Foreskin fibroblast (primary cell): ENCODE measurements at places on chromosomes 13 and 19.

GRCh38 chr13:67281466-67281865 is 51.3 kb upstream of the PCDH9 start:
- no peak for DNase-seq

DNA sequence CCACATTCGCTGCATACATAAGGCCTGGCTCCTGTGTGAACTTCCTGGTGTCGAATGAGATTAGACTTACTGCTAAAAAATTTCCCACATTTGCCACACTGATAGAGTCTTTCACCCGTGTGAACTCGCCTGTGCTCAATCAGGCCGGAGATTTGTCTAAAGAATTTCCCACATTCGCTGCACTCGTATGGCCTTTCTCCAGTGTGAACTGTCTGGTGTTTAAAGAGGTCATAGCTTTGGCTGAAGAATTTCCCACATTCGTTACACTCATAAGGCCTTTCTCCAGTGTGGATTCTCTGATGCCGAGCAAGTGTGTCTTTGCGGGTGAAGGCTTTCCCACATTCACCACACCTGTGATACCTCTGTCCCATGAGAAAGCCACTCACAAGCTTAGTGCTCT is 6.5 kb downstream of the ZNF671 start:
- no peak for DNase-seq

GRCh38 chr13:33076001-33076992 is 60.1 kb downstream of the KL start:
- no peak for DNase-seq

- no peak for DNase-seq
Measured at GRCh38 chr13:111938741-111939665, 127.9 kb upstream of the SOX1 start.

GRCh38 chr13:98746968-98747367 is 5.5 kb downstream of the SLC15A1 start:
- peak; percentile 33 for DNase-seq

- no peak for DNase-seq
Measured at GRCh38 chr13:41891119-41891518, 69.8 kb downstream of the VWA8 start.

DNA sequence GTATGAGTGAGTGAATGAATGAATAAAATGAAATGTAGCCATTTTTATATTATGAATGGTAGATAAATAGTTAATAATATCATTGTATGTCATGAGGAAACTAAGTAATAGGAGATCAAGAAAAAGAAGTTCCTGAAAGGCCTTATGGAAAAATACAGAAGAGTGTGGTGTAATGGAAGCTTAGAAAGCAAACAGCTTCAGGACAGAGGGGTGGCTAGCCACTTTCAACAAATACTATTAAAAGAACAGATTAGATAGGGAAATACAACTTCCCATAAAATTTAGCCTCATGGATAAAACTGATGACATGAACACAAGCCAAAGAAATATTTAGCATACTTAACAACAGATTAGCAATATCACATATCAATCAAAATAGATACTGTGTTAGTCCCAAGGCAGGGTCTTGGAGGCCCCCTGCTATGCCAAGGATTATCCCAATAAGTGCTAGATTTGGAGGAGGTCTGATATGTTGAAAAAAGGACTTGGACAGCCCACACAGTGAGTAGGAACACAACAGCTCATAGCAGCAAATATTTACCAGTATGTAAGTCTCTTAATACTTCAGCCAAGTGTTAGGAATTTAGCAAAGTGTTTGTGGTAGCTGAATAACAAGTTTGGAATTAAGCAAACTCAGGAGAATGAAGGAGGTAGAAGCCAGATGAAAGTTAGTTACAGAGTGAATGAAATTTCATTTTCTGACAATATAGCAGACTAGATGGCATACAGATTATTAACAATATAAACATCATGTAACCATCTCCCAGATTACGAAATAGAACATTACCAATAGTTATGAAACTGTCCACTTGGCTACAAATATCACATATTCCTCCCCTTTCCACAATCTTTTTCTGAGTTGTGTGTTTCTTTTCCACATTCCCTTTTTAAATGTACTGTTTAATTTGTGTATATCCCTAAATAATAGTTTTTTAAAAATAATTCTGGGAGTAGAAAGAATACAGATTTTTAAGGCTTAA is 1632.0 kb downstream of the PCDH9 start:
- DNase-seq = peak; percentile 39

DNA sequence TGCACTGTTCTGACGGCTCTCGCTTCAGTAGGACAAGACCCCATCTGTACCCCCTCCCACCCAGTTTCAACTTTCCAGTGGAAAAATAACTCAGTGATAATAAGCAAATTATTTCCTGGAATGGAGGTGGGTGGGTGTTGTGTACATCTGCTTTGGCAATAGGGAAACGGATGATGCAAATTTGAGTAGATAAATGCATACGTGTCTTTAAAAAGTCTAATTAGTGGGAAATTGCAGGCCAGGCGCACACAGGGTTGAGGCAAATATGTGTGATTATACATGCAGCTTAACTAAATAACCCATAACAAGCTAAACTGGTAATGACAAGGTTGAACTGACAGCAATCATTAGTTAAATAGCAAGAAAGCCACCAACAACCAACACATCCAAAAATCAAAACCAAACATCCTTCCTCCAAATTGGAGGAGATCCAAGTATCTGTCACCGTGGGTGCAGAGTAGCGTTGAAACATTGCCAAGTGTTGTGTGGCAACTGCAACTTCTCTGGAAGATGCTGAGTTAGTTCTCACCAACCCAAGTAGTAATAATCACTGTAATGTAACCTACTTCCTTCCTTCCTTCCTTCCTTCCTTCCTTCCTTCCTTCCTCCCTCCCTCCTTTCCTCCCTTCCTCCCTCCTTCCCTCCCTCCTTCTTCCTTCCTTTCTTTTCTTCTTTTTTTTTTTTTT is 54.6 kb downstream of the TRPM4 start:
- DNase-seq = no peak

GRCh38 chr13:106795847-106796246 is 227.9 kb upstream of the ARGLU1 start:
- no peak for DNase-seq

DNA sequence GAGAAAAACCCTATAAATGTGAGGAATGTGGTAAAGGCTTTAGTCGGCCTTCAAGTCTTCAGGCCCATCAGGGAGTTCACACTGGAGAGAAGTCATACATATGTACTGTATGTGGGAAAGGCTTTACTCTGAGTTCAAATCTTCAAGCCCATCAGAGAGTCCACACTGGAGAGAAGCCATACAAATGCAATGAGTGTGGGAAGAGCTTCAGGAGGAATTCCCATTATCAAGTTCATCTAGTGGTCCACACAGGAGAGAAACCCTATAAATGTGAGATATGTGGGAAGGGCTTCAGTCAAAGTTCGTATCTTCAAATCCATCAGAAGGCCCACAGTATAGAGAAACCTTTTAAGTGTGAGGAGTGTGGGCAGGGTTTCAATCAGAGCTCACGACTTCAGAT is 11.7 kb downstream of the ZNF226 start:
- no peak for DNase-seq

DNA sequence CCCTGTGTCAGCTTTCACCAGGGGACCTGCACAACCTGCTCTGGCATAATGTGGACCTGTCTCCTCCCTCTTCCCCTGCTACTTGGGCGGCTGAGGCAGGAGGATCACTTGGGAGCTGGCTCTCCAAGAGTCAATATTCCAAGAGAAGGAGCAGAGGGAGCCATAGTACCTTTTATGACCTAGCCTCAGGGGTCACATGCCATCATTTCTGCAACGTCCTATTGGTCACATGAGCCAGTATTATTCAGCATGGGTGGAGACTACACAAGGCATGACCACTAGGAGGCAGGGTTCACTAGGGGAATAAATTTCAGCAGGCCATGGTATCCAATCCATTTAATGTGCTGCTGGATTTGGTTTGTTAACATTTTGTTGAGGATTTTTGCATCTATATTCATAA is 12.0 kb upstream of the SHFL start:
- peak; percentile 52 for DNase-seq

DNA sequence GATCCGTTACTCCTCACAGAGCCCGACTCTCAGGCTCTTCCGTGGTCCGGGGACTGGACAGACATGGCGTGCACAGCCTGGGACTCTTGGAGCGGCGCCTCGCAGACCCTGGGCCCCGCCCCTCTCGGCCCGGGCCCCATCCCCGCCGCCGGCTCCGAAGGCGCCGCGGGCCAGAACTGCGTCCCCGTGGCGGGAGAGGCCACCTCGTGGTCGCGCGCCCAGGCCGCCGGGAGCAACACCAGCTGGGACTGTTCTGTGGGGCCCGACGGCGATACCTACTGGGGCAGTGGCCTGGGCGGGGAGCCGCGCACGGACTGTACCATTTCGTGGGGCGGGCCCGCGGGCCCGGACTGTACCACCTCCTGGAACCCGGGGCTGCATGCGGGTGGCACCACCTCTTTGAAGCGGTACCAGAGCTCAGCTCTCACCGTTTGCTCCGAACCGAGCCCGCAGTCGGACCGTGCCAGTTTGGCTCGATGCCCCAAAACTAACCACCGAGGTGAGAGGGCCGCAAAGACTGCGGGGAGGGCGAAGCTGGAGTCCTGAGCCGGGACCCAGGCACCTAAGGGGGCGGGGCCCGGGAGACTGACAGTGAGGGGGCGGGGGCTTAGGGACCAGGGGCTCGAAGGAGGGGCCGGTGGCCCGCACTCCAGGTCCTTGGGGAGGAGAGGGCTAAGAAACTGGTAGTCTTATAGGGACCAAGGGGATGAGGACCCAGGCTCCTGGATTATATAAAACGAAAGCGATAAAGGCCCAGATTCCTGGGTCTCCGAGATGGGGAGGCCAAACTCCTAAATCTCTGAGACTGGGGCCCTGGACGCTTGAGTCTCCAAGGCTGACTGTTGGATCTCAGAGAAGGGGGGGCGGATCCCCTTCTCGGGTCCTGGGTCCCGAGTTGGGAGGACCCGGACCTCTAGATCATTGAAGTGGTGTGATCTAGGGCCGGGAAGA is 2.0 kb downstream of the ETV2 start:
- DNase-seq = peak; percentile 91

DNA sequence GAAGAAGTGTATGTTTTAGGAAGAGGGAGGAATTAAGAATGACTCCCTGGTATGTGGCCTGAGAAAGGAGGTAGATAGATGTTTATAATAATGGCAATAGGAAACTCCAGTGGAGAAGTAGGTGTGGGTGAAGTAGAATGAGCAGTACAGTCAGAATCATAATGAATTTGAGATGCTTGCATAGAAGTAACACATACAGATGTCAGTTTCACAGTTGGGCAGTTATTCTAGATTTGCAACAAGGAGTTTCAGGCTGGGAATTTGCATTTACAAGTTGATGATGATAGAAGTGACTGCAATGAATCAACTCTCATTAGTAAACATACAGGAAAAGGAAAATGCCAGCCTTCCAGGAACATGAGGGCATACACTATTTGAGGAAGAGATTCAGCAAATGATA is 149.0 kb downstream of the SLITRK1 start:
- no peak for DNase-seq

- no peak for DNase-seq
Measured at GRCh38 chr13:67133476-67133875, 96.7 kb downstream of the PCDH9 start.

DNA sequence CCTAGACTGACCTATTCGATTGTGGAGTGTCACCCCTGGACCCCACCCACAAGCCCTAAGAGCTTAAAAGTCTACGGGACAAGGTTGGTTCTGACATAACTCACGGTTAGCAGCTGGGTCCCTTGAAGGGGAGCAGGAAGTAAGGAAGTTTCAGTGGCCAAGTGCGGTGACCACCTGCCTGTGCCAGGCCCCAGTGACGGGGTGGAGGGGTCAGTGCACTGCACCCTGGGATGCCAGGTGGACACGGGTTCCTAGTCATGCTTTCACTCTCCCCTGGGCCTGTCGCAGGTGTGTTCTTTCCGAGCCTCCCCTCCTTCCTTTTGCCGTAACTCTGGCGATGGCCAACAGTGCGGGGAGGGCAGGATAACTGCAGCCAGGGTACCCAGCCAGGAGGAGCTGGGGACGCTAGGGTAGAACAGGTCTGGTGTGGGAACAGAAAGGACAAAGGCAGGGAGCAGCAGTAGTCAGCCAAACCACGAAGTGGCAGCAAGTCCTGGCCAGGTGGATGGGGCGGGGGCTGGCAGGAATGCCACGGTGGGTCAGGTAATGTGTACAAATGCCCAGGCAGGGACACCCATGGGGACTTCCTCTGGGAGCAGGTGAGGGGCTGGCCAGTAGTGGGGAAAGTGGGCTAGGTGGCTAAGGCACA is 58.3 kb downstream of the RGCC start:
- no peak for DNase-seq

GRCh38 chr13:78599645-78600279 is 3.6 kb downstream of the POU4F1 start:
- no peak for DNase-seq

- peak; percentile 10 for DNase-seq
Measured at GRCh38 chr13:78022164-78022877, 103.7 kb upstream of the EDNRB start.
